H1 (cell line): ENCODE measurements at places on chromosomes 4 and X.

DNA sequence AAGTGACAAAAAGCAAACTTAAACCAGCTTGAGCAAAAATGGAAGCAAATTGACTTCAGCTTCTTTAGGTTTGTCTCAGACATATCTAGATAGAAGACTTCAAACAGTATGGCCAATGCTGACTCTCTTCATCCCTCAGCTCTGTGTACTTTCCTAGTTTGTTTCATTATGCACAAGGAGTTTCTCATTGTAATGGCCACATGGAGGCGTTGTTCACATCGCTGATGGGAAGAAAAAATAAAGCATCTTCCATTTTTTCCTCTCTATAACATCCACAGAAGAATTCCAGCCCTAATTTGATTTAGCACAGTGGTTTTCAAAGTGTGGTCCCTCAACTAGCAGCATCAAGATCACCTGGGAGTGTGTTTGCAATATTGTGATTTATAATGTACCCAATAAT, 397.5 kb upstream of the PRKX start:
- H3K4me1 ChIP-seq: no peaks in the 10 kb centered on the region
- no peak overlapping the region for H3K27ac ChIP-seq
- no peaks in the 10 kb centered on the region for H3K27me3 ChIP-seq

GRCh38 chr4:38287101-38287851, 327.1 kb downstream of the PTTG2 start:
- peaks cover 8% of the 10 kb centered on the region for H3K4me1 ChIP-seq
- no peaks in the 10 kb centered on the region for H3K27me3 ChIP-seq
- no peaks in the 10 kb centered on the region for H3K36me3 ChIP-seq
- no peak overlapping the region for H3K4me3 ChIP-seq
- DNase-seq: no peak

DNA sequence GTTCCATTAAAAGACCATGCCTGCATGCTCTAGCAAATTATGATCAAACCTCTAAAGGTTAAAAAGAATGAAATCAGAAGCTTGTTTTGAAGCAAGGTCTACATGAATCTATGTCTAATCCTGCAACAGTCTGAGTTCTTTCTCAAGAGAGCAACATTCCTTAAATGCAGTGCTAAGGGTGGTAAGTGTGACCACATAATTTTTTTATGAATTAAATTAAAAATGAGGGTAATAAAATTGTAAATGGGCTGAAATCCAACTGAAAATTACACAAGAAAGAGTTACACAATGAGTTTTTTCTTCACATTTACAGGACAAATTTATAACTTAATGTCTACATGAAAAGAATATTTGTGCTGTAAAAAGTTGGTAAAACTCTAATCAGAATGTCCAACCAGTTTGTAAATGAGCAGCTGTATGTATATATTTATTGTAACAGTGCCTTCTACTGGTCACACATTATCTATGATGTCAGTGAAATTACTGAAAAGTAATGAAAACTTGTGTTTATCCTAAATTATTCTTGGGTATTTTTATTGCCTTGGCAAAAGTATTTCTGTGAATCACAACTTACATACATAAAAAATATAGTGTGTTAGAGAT, 336.3 kb upstream of the PITX2 start:
- no peaks in the 10 kb centered on the region for H3K27me3 ChIP-seq
- H3K27ac ChIP-seq: no peak overlapping the region
- no peaks in the 10 kb centered on the region for H3K36me3 ChIP-seq
- no peak overlapping the region for H3K4me3 ChIP-seq
- no peaks in the 10 kb centered on the region for H3K4me1 ChIP-seq

GRCh38 chr4:4416981-4417380, 30.1 kb downstream of the NSG1 start:
- no peak for DNase-seq
- H3K27me3 ChIP-seq: no peaks in the 10 kb centered on the region
- H3K36me3 ChIP-seq: peaks cover 11% of the 10 kb centered on the region; the same call in 1 of the 2 replicates
- no peaks in the 10 kb centered on the region for H3K4me1 ChIP-seq

DNA sequence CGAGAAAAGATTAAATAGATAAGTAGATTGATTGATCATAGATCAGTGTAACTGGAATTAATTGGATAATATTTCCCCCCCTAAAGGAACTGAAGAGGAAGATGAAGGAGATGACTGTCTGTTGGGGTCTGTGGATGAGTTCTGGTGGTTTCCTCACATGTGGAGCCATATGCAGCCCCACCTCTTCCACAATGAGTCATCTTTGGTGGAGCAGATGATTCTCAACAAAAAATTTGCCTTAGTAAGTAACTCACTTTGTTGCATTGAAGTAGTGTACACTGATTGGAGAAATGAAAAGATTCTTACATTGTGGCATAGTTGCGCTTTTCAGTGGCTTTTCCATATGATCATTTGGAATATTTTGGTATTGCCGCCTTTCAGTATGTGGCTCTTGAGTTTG, 80.4 kb downstream of the NDST3 start:
- DNase-seq: no peak
- no peaks in the 10 kb centered on the region for H3K36me3 ChIP-seq
- no peaks in the 10 kb centered on the region for H3K4me1 ChIP-seq
- H3K27me3 ChIP-seq: no peaks in the 10 kb centered on the region
- H3K27ac ChIP-seq: no peak overlapping the region
- no peak overlapping the region for H3K4me3 ChIP-seq

GRCh38 chrX:103847174-103847870, 15.3 kb upstream of the RAB9B start:
- no peaks in the 10 kb centered on the region for H3K27me3 ChIP-seq
- H3K4me1 ChIP-seq: no peaks in the 10 kb centered on the region
- H3K4me3 ChIP-seq: no peak overlapping the region
- H3K27ac ChIP-seq: no peak overlapping the region

GRCh38 chr4:183409934-183410333, 34.5 kb upstream of the CDKN2AIP start:
- no peak overlapping the region for H3K4me3 ChIP-seq
- no peaks in the 10 kb centered on the region for H3K4me1 ChIP-seq
- no peaks in the 10 kb centered on the region for H3K36me3 ChIP-seq
- no peaks in the 10 kb centered on the region for H3K27me3 ChIP-seq
- H3K27ac ChIP-seq: no peak overlapping the region
- no peak for DNase-seq

GRCh38 chr4:55447831-55448230, 52.1 kb downstream of the TMEM165 start:
- no peak overlapping the region for H3K27ac ChIP-seq
- DNase-seq: no peak
- no peaks in the 10 kb centered on the region for H3K27me3 ChIP-seq
- no peak overlapping the region for H3K4me3 ChIP-seq
- H3K4me1 ChIP-seq: no peaks in the 10 kb centered on the region

- H3K27me3 ChIP-seq: no peaks in the 10 kb centered on the region
- no peak overlapping the region for H3K27ac ChIP-seq
- H3K36me3 ChIP-seq: no peaks in the 10 kb centered on the region
- no peaks in the 10 kb centered on the region for H3K4me1 ChIP-seq
- no peak overlapping the region for H3K4me3 ChIP-seq
- DNase-seq: no peak
These were observed 239.9 kb downstream of the MAML3 start for GRCh38 chr4:139913995-139914598.

GRCh38 chr4:93183576-93183975, 645.0 kb upstream of the ATOH1 start:
- no peak overlapping the region for H3K27ac ChIP-seq
- no peak for DNase-seq
- no peaks in the 10 kb centered on the region for H3K27me3 ChIP-seq
- H3K4me1 ChIP-seq: no peaks in the 10 kb centered on the region
- H3K36me3 ChIP-seq: no peaks in the 10 kb centered on the region
